KBM-7 (cell line): ENCODE measurements at places on chromosomes 5 and 9.

GRCh38 chr9:133210202-133210532 lies 1.1 kb upstream of the OBP2B start:
- DNase-seq, result no peak

GRCh38 chr9:79570448-79571308 lies 1.1 kb upstream of the TLE4 start:
- no peak for DNase-seq

GRCh38 chr5:112294126-112294525 lies 125.0 kb downstream of the EPB41L4A start:
- no peak for DNase-seq

GRCh38 chr5:124355928-124356327 lies 390.5 kb downstream of the ZNF608 start:
- DNase-seq, result no peak

DNA sequence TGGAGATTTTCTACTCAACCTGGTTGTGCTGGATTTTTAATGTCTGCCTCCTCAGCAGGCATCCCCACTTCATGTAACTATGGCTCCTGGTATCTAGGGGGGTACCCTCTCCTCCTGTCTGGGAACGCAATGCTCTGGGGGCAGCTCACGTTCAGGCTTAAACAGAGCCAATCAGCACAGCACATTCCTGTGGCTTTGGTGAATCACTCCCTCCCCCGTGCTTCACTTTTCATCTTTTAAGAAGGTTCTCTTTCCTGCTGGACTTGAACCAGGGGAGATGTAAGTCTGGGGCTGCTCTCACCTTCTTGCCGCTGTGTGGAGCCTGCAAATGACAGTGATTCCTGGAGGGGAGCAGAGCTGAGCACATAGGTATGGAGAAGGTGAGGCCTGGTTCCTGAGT lies 101.2 kb downstream of the MSX2 start:
- no peak for DNase-seq

DNA sequence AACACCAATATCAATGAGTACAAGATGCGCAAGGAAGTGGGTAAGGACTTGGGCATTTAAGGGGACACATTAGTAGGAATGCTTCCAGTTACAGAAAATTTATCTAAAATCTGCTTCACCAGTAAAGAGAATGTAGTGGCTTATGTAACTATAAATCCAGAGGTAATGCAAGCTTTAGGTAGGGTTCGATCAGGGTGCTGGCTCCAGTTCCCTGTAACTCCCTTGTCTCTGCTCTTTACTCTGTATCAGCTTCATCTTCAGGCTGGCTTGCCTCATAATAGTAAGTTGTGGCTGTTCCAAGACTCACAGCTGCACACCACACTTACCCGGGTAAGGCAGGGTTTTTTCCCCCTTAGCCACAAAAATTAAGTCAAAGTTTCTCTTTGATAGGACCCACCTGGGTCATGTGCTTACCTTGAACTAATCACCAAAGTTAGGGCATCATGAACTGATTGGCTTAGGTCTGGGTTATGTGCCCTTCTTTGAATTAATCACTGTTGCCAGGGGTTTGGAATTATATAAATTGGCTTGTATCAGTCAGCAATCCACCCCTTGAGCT lies 35.5 kb downstream of the ARHGEF37 start:
- no peak for DNase-seq

DNA sequence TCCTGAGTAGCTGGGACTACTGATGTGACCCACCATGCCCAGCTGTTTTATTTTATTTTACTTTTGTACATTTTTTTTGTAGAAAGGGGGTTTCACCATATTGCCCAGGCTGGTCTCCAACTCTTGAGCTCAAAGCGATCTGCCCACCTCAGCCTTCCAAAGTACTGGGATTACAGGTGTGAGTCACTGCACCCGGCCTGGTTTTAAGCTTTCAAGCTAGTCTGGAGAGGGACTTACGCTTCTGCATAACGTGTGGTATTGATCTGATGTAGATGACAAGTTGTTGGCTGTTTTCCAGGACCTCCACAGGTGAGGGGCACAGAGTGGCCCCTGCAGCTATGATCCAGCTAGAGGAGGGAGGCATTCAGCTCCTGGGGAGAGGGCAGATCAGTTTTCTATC lies 6.8 kb upstream of the CCL21 start:
- no peak for DNase-seq

- no peak for DNase-seq
Observed at GRCh38 chr9:12954441-12954840, 179.6 kb downstream of the LURAP1L start.

DNA sequence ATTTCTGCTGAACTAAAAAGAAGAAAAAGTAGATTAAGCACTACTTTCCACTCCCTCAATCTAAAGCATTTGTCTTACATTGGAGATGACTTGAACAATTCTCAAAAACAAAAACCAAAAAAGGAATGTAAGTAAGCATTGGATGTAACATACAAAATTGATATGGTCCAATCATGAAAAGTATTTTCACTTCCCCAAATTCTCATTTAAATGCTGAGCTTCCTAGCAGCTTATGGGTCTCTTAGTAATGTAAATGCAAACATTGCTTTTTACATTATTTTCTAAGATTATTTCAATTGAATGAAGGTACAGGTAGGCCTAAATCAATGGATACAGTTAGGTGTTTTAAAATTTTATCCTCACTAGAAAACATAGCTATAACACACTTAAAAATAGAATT lies 20.0 kb downstream of the ANKH start:
- DNase-seq, result no peak

DNA sequence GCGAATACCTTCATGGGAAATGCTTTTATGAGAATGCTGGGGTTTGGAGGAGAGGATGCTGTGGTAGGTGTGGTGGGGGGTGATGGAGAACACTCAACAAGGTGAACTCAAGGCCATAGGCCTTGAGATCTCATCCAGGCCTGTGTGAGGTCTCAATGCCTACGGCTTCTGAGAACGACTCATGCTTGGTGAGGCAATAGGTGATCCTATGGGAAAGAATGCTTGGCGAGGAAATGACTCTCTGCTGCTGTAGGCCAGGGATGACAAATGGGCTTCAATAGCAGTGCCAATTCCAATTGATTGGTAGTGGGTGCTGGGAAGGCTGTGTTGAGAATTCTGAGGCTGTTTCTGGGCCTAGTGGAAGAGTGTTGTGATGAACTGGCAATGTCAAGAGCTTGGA lies 280.2 kb upstream of the CLINT1 start:
- DNase-seq, result no peak

DNA sequence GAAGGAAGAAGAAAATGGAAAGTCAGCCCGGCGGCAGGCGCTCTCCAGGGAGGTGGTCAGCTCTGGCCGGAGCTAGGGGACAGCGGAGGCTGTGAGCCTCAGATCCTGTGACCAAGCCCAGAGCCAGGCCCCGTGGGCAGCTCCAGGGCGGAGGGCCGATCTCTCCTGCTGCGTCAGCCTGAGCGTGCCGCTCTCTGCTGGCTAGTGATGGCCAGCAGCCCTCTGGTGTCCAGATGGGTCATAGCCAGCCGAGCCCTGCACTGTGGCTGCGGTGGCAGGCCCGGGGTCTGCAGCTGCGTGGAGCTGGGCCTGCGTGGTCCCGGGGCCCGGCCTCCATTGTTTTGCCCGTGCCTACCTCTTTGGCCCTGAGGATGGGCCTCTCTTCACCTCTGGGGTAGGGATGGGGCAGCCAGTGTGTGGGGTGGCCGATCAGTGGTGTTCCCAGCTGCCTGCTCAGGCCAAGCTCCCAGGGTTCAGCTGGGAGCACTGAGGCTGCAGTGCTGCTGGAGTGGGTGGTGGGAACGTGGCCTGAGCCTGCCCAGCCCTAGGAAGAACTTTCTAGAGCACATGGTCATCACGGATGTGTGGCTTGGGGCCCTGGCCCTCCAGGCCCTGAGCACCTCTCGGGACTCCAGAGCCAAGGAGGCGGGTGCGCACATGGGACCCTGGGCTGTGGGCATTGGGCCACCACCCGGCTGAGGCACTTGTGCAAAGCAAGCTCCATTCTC lies 17.1 kb upstream of the NRARP start:
- DNase-seq, result no peak

DNA sequence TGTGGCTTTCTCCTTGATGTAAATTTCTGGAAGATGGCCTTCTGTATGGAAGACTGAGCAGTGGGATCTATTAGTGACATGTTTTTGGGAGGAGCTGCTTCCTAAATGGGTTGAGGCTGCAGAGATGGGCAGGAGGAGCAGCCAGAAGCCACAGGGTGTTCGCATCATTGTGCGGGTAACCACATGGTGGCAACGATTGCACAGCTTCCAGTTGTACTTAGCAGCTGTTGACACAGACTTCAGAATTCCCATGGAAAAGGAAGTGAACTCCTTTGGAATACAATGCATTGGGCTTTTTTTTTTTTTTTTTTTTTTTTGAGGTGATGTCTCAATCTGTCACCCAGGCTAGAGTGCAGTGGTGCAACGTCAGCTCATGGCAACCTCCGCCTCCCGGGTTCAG lies 297.3 kb downstream of the NR3C1 start:
- DNase-seq, result no peak

- peak; percentile 86 for DNase-seq
Observed at GRCh38 chr5:82312373-82312856, 34.3 kb upstream of the RPS23 start.

DNA sequence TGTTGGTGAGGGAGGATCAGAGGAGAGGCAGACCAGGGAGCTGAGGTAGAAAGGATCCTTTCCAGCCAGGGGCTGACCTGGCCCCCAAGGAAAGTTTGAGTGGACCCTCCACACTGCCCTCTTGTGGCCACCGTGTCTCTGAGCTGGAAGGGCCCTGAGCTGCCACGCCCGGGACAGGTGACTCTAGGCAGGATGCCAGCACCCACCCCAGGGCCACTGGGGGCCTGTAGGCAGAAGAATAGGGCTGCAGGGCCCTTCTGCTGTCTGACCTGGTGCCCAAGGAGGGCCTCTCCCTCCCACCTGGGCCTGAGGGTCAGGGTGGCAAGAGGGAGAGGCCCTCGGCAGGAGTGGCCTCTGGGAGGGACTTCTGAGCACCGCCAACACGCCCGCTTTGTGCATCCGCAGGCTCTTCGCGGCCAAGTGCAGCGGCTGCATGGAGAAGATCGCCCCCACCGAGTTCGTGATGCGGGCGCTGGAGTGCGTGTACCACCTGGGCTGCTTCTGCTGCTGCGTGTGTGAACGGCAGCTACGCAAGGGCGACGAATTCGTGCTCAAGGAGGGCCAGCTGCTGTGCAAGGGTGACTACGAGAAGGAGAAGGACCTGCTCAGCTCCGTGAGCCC lies 76.8 kb downstream of the LMX1B start:
- DNase-seq, result peak; percentile 43

GRCh38 chr5:135565725-135566421 lies 12.9 kb downstream of the CXCL14 start:
- DNase-seq, result peak; percentile 79

- no peak for DNase-seq
Observed at GRCh38 chr5:65149827-65150226, 331.9 kb downstream of the ADAMTS6 start.

DNA sequence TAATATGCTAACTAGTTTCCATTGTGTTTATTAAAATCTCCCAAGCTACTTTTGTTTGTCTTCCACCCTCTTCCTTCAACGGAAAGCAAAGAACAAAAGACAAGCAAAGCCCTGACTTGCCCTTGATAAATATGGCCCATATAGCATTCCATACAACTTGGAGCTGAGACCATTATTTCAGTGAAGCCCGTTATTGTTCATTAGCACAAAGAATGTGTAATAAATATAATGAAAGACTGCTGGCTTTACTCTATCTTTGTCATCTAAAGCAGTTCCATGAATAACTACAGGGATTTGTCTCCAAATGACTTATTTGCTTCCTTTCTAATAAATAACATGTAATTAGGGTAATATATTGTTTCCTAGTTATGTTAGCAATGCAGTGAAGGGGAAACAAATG lies 270.7 kb upstream of the TLE4 start:
- no peak for DNase-seq

- DNase-seq, result no peak
Observed at GRCh38 chr5:177316005-177316404, 4.3 kb upstream of the MXD3 start.

DNA sequence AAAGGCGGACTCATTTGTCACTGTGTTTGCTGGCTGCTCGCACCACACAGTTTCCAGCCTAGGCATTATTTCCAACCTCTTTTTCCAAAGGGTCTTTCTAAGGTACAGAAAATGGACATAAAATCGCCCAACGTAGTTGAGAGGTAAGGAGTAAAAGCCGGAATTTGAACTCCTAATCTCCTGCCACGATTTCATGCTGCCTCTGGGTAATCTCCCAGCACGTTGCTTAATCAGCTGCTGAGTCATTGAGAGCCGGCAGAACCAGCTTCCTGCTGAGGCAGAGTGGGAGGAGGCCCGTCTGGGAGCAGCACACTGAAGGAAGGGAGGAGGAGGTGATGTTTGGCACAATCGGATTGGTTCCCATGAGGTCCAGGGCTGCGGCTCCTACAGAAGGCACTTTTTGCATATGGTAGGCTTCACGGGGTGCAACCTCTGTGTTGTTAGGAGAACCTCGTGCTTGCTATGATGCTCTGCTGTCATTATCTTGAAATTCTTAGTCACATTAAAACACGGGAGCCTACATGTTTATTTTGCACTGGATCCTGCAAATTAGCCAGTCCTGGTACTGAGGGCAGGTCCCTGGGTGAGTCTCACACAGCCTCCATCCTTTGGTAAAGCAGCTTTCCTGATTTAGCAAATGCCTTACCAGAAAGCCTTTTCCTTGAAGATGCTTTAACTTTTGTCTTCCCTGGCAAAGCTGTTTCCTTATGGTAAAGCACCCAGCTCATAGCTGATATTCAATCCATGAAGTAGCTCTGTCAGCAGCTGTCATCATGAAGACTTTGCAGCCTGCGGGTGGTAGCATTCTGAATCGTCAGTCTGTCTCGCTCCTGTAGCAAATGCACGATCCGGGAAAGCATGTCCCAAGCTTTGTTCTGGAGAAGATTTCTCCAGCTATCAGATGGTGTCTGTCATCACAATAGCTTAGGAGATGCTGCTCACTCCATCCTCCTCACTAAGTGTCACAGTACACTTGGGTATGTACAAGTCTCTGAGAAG lies 191.6 kb upstream of the MSX2 start:
- peak; percentile 86 for DNase-seq

DNA sequence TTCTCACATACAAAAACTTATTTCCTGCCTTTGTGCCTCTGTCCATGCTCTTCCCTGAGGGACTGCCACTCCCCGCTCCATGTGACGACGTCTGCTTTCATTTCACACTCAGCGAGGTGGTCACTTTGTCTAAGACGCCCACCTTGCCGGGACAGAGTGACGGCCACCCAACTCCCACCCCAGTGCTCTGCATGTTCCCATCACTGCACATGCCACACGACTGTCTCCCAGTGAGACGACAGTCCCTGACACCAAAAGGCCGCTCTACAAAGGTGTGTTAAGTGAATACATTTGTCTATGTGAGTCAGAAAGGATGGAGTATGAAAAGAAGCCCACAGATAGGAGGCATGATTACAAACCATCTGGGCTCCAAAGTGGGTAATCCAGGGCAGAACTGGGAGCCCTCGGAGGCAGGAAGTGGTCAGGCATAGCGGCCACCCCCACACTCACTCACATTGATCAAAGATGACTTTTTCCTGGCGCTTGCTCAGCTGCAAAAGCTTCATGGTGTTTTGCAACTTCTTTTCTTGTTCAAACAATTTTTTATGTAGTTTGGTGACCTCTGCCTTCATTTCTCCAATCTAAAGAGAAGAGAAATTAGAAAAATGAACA lies 185.8 kb downstream of the CDK5RAP2 start:
- peak; percentile 53 for DNase-seq

GRCh38 chr5:75439276-75439675 lies 72.2 kb downstream of the CERT1 start:
- DNase-seq, result peak; percentile 4
